ENCODE measurements at places on chromosomes 5 and 9. TPM values are rescaled to one million over a fixed set of nuclear protein-coding genes. Genes with fewer than 3 reads are reported as not detected.

DNA sequence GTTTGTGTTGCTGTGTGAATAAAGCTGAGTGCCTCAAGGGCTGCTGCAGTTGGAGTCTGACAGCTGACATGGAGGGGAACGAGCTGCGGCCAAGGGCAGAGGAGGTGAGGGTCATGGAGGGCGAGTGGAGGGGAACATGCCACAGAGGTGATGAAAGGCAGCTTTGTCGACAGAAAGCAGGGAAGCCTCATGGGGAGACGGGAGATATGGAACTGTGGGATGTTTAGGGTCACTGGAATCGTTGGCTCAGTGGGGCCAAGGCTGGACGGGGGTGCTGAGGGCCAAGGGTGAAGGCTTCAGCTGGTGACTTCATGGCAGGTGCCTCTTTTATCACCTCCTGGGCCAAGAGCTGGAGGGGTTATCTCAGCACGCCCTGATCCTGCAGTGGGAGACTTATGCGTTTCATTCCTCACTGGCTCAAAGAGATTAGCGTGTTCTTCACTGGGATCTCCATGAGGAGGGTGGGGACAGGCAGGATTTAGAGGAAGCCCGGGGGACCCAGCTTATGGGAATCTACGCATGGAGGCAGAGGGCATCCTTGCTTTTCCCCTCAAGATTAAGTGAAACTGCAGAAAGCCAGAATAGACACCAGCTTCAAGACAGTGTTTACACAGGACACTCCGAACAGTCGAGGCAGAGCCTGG lies 42.2 kb downstream of the FAM240B start:
- DNase-seq, result no peak

The FAM81B gene
- total RNA-seq, result not detected

DNA sequence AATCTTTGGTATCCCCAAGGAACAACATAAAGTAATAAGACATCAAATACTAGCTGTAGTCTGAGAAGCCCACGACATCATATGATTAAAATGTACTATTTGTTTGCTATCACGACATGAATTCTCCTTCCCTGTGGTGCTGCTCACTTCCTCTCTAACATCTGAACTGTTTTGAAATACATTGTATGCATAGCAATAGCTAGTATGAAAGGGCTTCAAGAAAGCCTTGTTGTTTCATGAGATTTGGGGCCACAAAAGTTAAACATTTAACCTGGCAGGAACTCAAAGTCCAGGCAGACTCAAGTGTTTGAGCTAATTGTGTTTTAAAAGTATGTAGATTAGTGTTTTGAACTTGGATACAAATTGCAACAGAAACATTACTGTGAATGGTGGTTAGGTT lies 237.4 kb upstream of the PTGER4 start:
- DNase-seq, result no peak

The LRRC26 gene
- not detected for total RNA-seq

The ECSCR gene
- 20.1 TPM for total RNA-seq

GRCh38 chr9:131505012-131505411 lies 2.3 kb downstream of the POMT1 start:
- no peak for DNase-seq

GRCh38 chr9:78626971-78627370 lies 330.0 kb downstream of the PSAT1 start:
- DNase-seq, result no peak

The CARTPT gene
- total RNA-seq, result not detected

DNA sequence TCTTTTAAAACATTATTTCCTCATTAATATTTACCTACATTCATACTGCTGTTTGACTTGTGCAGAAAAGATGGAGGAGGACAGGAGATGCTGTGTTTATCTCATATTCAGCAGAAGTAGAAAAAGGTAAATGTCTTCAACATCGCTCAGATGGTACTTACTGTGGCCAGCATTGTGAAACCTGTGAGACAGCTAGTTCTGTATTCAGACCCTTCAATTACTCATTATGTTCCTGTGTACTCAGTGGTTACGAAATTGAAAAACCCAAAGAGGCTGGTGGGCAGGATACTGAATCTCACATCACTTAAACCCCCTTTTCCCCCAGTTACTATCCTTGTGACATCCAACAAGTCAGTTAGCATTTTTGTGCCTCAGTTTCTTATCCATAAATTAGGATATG lies 216.0 kb downstream of the KDM4C start:
- no peak for DNase-seq

All from cardiac septum (tissue), 1 donor.